ENCODE measurements at places on chromosomes 2 and 18. TPM values are rescaled to one million over a fixed set of nuclear protein-coding genes. Genes with fewer than 3 reads are reported as not detected.

CDH2 gene
- total RNA-seq: not detected

FN1 gene
- 0.59 TPM for total RNA-seq

DNA sequence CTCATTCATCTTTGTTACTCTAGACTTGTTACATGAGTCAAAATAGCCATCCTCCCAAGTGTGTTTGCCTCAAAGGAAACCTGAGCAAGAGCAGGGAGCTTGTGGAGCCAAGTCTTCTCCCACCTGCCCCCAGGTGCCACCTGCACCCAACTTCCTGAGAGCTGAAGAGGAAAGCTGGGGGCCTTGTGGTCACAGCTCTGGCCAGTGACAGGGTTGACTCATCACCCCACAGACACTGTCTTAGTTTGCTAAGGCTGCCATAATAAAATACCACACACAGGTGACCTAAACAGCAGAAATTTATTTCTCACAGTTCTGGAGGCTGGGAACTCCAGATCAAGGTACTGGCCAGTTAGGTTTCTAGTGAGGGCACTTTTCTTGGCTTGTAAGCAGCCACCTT is 99.6 kb downstream of the TPGS2 start:
- DNase-seq: no peak

GRCh38 chr2:54042897-54043620 is 72.3 kb upstream of the PSME4 start:
- no peak for DNase-seq

GRCh38 chr2:226423498-226423960 is 376.1 kb downstream of the IRS1 start:
- peak; percentile 69 for DNase-seq

SPDYA gene
- total RNA-seq: 0.93 TPM

SGPP2 gene
- total RNA-seq: 9.4 TPM

DNA sequence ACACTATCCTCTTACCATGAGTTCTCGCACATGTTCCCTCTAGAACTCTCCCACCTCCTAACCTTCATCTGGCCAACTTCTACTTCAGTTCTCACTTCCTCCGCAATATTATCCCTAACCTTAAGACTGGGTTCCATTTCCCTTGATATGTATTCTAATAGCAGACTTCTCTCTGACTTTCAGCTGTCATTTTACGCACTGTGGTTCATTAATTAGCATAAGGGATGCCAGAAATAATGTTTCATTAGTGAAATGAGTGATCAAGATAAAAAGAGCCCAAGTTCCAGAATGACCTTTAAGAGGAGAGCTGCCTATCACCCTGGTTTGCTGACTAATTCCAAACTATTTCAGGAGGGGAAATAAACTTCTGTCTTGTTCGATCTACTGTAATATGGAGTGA is 108.6 kb upstream of the CCDC150 start:
- no peak for DNase-seq

HAAO gene
- 0.86 TPM for total RNA-seq

DNA sequence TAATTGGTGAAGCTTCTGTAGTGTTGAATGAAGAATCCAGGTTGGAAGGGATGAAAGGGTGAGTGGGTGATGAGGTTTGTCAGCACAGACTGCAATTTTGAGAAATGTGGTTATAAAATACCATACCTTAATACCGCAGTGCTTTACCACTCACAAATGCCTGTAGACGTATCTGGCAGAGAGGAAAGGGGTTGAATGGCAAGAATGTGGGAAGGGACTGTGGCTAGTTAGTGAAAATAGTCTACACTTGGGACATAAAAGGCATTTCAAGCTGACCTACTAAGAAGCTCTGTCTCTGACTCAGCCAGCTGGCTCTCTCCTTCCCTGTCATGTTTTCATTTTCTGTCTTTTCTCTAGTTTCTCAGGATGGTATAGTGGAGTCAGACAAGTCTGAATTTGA is 25.1 kb downstream of the CDK15 start:
- no peak for DNase-seq

DNA sequence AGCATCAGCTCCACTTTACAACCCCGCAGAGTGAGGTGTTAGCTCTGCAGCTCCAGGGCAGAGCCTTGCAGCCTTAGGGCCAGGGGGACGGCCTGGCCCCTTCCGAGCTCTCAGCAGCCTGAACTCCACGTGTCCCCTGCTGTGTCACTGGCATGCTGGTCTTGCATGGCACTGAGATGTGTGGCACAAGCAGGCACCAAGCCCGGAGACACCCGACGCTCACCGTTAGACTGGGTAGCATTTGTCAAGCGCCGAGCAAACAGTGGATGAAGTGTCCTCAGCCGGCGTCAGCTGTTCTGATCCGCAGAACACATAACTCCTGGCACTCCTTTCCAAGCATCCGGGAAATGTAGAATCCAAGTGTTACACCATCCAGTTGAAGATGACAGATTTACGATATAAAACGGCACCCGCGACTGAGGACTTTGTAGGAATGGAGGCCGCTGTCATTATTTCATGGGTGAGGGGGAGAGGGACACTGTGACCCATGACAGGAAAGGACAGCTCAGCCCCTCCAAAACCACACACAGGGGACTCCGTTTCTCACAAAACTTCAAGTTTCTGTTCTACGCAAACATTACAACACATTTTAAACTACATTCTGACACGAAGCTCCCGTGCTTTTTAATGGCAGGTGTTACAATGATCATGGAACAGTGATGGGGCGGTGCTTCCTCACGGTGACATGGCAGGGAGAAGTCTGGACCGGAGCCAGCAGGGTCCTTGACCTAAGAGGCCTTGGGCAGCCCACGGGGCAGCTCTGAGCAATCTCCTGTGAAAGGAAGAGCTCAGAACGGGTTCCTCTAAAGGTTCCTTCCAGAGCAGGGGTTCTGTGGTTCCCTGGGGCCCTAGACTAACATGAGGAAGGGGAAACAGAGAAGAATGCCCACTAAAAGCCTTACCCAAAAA is 89.4 kb downstream of the HDAC4 start:
- no peak for DNase-seq

DNA sequence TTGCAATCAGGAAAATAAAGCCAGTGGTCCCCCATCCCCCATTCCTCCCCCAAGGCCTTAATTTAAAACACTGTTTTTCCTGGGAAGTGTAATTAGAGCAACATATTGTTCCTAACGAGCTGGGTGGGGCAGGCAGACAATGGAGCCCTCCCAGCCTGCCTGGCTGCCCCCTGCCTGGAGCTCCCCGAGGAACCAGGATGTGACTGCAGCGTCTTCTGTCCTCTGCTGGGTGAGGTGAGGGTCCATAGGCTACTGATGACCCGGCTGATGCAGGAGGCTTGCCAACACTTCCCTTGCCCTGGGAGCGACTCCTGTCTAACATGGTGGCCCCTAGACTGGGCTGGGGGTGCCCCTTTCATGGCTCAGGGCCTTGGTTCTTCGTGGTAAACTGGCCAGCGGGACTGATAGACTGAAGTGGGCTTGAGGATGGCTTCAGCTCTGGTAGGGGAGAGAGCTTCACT is 152.4 kb downstream of the DYSF start:
- DNase-seq: no peak

DBI gene
- 151 TPM for total RNA-seq

LOXL3 gene
- 0.96 TPM for total RNA-seq

GRCh38 chr18:26488417-26489009 is 59.8 kb downstream of the KCTD1 start:
- DNase-seq: no peak

ZSWIM2 gene
- not detected for total RNA-seq

DNA sequence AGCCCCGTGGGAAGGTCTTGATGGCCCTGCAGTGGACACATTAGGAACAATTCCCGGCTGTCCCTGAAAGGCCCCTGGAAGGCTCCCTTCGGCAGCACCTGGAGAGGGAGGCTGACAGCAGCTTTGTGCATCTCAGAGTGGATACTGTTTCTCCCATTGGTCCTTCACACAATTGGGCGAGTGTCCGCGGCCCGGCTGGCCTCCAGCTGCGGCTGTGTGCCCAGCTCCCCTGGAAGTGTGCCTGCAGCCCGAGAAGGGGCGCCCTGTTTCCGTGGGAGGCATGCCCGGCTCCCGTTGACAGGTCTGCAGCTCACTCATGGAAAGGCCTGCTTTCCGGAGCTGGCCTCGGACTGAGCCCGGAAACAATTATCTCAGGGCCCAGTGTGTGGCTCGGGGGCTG is 103.7 kb downstream of the LPIN1 start:
- DNase-seq: no peak

DNA sequence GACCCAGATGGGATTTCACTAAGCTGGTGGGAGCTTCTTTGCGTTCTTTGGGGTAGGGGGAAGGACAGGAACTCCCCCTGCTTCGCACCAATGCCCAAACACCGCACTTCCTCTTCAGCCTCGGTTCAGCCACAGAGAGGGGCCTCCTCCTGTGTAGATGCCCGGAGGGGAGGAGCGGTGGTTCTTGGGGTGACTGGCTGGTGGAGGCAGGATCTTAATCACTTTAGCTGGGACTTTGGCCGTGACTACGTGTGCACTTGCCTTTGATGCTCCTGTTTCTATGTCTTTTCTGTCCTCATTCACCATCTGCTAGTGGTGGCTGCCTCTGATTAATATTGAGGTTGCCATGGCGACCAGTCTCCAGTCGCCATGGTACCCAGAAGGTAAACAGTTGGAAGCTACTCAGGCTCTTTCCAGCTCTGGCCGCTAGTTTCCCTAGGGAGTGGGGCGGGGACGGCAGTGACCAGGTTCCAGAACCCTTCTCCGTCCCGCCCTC is 1.9 kb downstream of the CNGA3 start:
- no peak for DNase-seq

DNA sequence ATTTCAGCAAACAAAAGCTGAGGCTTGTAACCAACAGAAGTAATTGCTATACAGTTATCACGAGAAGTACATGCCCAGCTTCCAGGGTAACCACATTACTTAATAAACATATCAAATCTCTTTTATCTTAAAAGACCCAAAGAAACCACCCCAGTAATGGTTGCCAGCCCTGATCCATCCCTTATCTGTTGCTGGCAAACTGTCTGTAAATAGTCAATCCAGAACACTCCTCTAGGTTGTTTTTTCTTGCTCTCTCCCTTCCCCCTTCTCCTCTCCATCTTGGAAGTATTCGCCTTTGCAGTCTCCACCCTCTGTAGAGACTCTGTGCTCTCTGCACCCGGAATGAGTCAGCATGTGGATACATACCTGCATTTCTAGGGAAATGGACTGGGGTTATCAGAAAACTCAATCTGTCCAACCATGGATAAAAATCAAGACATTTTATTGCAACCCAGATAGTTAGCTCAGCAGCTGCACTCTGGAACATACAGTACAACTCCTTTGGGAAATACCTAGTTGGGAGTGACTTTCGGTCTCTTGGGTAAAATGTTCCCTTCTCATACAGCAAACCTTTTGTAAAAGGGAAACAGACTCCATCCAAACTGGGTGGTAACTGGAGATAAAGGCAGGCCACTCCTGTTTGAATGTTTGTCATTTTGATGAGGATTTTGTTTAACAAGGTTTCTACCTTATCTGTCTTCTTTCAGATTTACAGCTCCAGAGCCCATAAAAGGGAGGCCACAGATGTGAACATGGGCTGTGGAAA is 123.5 kb upstream of the FOSL2 start:
- no peak for DNase-seq

EVX2 gene
- not detected for total RNA-seq

CFAP65 gene
- total RNA-seq: not detected

DNA sequence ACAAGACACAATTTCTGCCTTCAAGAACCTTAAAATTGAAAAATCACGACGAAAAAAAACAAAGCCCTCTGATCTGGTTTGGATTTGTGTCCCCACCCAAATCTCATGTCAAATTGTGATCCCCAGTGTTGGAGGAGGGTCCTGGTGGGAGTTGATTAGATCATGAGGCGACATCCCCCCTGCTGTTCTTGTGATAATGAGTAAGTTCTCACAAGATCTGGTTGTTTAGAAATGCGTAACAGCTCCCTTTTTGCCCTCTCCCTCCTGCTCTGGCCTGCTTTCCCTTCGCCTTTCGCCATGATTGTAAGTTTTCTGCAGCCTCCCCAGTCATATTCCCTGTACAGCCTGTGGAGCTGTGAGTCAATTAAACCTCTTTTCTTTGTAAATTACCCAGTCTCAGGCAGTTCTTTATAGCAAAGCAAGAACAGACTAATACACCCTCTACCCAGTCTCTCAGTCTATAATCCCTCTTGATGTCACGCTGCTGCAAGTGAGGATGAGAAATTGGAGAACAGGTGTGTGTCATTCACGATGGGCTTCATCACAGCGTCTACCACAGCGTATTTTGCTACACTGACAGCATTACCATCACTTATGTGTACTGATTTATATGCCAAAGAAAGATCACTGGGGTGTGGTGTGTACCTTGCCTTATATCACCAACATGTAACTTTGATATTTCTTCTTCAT is 330.7 kb downstream of the MTX2 start:
- no peak for DNase-seq

DNER gene
- total RNA-seq: not detected

DNA sequence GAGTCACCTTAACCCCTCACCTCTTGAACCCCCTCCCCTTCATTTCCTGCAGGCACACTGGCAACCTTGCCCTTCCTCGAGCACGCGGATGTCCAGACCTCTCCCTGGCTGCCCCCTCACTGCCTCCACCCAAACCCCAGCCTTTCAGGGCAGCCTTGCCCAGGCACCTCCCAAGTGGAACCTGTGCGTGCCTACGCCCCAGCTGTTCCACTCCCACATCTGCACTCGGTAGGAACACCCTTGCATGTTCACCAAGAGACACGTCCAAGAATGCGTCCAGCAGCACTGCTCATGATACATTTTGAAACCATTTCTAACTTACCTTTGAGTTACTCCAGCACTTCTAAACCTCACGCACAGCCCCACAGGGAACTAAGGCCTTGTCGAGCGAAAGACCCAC is 93.8 kb upstream of the YWHAQ start:
- DNase-seq: no peak

DNA sequence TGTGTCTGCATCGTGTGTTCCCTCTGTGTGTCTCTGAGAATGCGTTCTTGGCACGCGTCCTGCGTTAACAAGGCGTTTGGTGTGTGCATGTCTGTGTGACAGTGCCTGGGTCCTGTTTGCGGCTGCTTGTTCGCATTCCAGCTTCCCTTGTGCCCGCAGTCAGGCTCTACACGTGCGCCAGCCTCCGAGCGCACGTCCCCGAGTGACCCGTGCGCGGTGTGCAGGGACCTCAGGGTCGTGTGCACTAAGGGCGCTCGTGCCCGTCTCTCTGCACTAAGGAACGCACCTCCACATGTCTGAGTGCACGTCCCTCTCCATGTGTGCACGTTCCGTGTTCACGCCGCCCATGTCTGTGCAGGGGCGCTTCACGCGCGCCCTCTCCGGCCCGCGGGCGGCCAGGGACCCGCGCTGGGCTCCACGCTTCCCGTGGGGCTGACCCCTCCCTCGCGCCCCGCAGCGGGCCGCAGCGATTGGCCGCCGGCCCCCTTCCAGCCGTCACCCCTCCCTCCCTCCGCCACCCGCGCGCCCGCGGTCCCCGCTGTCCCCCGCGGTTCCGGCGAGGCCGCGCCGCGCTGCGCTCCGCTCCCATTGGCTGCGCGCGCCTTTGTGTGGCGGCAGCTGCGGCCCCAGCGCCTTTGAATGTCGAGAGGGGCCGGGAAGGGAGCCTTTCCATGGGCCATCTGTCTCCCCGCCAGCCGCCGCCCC is 229.4 kb downstream of the HAUS1 start:
- peak; percentile 62 for DNase-seq
